COLO829 (cell line): ENCODE measurements at places on chromosomes 7 and 10.
A peak's percentile ranks its signal among the peaks of the same experiment; 100 is the strongest.

GRCh38 chr7:99257675-99258074 lies 15.0 kb upstream of the MYH16 start:
- DNase-seq = no peak

- DNase-seq = no peak
These were observed 210.9 kb downstream of the RNLS start for GRCh38 chr10:88372051-88372715.

GRCh38 chr10:9437131-9437530 lies 1382.6 kb downstream of the GATA3 start:
- DNase-seq = no peak

DNA sequence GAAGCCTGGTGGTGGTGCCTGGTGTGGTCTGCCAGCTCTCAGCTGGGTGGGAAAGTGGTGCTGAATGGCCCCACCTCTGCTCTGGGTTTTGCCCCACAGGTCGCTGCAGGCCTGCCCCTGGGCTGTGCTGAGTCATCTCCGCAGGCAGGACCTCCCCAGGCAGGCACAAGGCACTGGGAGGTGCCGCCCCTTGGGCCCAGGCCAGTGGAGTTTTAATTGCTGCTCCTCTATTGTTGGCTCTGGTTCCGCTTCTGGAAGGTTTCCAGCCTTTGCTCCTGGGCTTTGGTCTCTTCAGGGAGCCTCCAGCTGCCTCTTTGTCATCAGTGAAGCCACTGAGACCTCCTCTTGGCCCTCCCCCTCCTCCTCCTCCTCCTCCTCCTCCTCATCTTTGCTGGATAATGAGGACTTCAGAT lies 180.3 kb upstream of the GRB10 start:
- peak; percentile 96 for DNase-seq

- DNase-seq = peak; percentile 65
These were observed 28.2 kb downstream of the SKIDA1 start for GRCh38 chr10:21497177-21497807.

- DNase-seq = no peak
These were observed 27.7 kb downstream of the ZNF775 start for GRCh38 chr7:150406567-150407421.

GRCh38 chr10:113504423-113504822 lies 48.4 kb upstream of the HABP2 start:
- DNase-seq = no peak
